ENCODE measurements at places on chromosomes 12 and 14.

DNA sequence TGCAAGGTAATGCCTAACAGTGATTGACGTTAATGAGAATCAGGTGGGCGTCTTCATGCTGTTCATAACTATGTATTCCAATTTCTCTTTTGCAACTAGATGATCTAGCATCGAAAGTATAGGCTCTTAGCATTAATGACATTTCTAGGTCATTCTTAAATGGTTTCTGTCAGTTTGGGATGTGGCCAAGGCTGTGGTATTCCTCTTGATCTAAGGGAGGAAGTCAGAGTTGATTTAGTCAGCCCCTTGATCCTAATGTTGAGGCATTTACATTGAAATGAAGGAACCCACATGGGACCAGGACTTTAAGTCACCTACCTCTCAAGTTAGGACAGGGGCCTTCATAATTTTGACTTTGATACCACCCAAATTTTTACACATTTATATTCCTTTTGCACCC lies 448.1 kb downstream of the NPAS3 start:
- no peak for DNase-seq

GRCh38 chr12:109875572-109876131 lies 4.7 kb downstream of the GLTP start:
- no peak for DNase-seq

DNA sequence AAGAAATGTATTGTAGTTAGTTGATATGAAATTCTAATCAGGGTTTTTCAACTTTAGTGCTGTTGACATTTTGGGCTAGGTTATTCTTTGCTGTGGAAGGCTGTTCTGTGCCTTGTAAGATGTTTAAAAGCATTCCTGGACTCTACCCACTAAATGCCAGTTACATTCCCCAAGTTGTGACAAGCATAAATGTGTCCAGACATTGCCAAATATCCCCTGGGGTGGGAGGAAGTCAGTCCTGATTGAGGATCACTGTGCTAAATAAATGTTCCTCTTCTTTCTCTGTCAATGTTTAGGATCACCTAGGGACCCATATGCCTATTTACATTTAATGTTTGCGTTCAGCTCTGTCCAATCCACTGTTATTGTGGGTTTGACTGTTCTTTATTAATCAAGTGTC lies 268.3 kb downstream of the TMTC2 start:
- DNase-seq, result no peak

- DNase-seq, result no peak
Measured at GRCh38 chr12:105040476-105040875, 43.8 kb downstream of the ALDH1L2 start.

GRCh38 chr12:92543359-92543758 lies 159.4 kb upstream of the PLEKHG7 start:
- no peak for DNase-seq

GRCh38 chr14:21068521-21069387 lies 1.4 kb upstream of the ARHGEF40 start:
- no peak for DNase-seq

- DNase-seq, result no peak
Measured at GRCh38 chr12:99352269-99352668, 295.3 kb upstream of the GARIN6 start.

Data from stimulated activated CD8-positive, alpha-beta memory T cell treated with anti-CD3 and anti-CD28 coated beads, Interleukin-15, amount 100 ng/mL, for 48 hours (primary cell).